ENCODE measurements at places on chromosomes 11 and 22.

DNA sequence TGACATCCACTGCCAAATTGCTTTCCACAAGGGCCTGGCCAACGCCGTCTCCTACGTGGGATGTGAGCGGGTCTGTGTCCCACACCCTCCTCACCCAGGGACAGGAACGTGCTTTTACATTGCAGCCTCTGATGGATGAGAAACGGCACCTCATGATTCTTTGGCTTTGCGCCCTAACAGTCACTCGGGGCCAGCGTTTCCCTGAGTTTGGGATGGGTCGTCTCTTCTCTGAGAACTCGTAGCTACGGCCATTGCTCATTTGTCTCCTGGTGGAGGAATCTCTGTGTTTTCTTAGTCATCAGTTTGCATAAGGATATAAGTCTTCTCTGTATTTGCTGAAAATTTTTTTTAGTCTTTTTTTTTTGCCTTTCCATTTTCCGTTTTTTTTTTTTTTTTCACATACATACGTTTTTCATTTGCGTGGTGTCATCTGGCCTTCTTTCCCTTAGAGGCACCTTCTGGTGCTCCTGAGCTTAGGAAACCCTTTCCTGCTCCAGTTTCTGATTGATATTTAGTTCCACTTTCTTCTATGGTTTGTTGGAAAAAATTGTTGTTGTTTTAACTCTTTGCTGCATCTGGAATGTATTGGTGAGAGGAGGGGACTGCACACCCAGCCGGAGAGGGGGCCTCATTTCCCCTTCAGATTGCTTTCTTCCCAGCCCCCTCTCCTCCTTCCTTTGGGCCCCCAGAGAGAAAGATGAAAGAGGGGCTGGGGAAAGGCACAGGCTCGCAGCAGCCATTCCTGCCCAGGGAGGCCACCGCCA, 12.0 kb downstream of the TNNT3 start:
- no peak for DNase-seq

GRCh38 chr11:26860895-26861294, 133.0 kb upstream of the FIBIN start:
- no peak for DNase-seq

GRCh38 chr11:69107413-69107812, 48.3 kb upstream of the SMIM38 start:
- DNase-seq = no peak

GRCh38 chr11:91078221-91078620, 855.4 kb upstream of the CHORDC1 start:
- DNase-seq = peak; percentile 61

- no peak for DNase-seq
Observed at GRCh38 chr11:95556342-95557163, 233.0 kb downstream of the FAM76B start.

DNA sequence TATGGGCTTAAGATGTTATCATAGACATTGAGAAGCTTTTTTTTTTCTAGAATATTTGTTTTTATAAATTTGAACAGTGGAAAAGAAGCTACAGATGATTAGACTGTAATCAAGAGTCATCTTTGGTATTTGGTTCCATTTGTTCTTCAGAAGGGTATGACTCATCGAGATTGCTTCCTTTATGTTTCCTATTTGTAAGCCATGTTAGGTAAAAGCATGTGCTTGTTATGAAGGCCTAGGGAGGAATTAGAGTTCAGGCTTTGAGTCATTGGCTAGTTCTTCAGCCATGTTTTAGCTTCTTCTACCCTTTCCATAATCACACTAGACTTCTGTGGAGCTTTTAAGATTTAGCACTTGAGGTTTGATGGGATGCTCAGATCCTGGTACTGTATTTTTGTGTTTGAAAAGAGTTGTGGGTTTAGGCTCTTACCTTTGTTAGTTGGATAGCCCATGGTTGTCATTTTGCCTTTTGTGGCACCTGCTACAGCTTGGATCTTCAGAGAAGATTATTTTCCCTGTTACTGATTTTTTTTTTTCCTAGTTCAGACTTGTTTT, 44.3 kb downstream of the POLD3 start:
- peak; percentile 9 for DNase-seq

- DNase-seq = no peak
Observed at GRCh38 chr22:23524226-23524625, 55.9 kb downstream of the IGLL1 start.

GRCh38 chr11:81278991-81279390, 1454.7 kb downstream of the FAM181B start:
- no peak for DNase-seq

GRCh38 chr11:45267052-45267451, 19.1 kb downstream of the SYT13 start:
- no peak for DNase-seq

DNA sequence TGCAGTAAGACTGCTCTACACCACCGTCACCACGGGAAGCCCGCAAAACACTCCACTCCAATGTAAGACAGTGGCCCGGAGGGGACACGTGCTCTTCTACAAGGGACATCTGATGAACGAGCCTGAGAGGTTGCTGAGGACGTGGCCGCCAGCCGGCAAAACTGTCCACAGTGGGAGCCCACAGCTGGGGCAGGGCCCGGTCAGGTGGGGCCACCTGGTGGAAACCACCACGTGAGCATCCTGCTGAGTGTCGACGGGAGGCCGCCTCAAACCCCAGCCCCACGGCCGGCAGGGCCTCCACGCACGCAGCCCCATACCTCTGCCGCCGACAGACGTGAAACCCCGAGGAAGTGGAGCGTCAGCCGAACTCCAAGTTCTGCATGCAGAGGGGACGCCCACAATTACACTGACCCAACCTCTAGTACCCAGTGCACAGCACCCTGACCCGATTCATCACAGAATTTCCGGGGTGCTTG, 42.6 kb downstream of the BRD1 start:
- DNase-seq = no peak

DNA sequence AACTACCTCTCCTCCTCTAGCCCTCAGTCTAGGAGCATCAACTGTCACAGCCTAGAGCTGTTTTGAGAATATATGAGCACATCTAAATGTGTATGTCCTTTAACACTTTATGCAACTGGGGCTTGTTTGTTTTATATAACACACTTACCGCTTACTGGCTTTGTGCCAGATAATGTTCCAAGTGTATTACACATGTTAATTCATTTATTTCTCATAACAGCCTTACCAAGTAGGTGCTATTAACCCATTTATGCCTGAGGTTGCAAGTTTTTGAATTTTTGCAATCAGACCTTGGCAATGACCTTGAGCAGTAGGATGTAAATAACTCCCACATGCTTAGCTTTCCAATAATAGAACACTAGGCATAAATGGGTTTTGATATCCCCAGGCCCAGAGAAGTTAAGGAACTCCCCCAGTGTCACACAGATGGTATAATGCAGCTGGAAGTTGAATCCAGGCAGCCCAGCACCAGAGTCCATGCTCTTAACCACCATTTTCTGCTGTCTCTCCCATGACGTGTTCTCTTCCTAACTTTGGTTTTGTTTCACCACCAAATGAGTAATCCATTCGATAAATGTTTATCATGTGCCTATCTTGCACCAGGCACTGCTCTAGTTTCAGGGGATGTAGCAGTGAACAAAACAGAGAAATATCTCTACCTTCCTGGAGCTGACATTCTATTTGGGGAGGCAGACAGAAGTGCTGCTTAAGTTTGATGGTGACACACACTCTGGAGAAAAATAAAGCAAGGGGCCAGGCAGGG, 23.1 kb downstream of the PRDM11 start:
- no peak for DNase-seq

GRCh38 chr11:123325533-123325932, 104.5 kb upstream of the GRAMD1B start:
- no peak for DNase-seq
